Right ventricle myocardium inferior (tissue), 1 donor: ENCODE measurements at places on chromosomes 16 and 17. TPM values are rescaled to one million over a fixed set of nuclear protein-coding genes. Genes with fewer than 3 reads are reported as not detected.

GRCh38 chr16:49651996-49652395 is 203.9 kb downstream of the ZNF423 start:
- no peak for DNase-seq

Gene GAA
- 46.0 TPM for total RNA-seq

- peak; percentile 95 for DNase-seq
Measured at GRCh38 chr16:16021988-16022682, 72.7 kb downstream of the ABCC1 start.

Gene MYOCD
- 37.6 TPM for total RNA-seq

- DNase-seq, result no peak
Measured at GRCh38 chr17:48915459-48916282, 7.5 kb downstream of the UBE2Z start.

Gene HNF1B
- total RNA-seq, result not detected

Gene ARHGAP23
- 67.5 TPM for total RNA-seq

DNA sequence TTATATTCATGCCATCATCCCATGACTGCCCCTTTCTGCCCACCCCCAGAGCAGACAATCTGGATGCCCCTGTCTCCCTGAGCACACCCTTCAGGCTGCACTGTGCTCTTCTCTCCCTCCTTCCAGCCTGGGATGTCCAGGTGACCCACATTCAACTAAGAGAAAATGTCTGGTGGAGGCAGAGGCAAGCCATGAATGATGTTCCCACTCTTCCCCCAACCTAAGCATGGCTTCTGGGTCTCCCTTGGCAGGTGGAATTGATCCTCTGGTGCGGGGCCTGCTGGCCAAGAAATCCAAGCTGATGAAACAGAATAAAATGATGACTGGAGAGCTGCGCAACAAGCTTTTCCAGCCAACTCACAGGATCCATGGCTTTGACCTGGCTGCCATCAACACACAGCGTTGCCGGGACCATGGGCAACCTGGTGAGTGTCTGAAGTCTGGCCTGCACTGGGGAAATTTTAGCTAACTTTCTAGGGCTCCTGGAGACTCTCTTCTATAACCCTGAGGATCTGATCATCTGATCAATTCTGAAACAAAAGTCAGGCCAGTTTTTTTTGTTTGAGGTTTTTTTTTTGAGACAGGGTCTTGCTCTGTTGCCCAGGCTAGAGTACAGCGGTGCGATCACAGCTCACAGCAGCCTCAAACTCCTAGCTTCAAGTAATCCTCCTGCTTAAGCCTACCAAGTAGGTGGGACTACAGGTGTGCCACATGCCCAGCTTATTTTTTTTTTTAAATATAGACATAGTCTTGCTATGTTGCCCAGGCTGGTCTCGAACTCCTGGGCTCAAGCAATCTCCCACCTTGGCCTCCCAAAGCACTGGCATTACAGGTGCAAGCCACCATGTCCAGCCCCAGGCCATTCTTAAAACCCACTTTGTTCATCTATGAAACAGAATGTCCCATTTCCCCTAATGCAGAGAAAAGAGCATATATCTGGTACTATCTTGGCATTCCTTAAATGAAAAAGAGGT is 14.5 kb downstream of the MPO start:
- no peak for DNase-seq

DNA sequence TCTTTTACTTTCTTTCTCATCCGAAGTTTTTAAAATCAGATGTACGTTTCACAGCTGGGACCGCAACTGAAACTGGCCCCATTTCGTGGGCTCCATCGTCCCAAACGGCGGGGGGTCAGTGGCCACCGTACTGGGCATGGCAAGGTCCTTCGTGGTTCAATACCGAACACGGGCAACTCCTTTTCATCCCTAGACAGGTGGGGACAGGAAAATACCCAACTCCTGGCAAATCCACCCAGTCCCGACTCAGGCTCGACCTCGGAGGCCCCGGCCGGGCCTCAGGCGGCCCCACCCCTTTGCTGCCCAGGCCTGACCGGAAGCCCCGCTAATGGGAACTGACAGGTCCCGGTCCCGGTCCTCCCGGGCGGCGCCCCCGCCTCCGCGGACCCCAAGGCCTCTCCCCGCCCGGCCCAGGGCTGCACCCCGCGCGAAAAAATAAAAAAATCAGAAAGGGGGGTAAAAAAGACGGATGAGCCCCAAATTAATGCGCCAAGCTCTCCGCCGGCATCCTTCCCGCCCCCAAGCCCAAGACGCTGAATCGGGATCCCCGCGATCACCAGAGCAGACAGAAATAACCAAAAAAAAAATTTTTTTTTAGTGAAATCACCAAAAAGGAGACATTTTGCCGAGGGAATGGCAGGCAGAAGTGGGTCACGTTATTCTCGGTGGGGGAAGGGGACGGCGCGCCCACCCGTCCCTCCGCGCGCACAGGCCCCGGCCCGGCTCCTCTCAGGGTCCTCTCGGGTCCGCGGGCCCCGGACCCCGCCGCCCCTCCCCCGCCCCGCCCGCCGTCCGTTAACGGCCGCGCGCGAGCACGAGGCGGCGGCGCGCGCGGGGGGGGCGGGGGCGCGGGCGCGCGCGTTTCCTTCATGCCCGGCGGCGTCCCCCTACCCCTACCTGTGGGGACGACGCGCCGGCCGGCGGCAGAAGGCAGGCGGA is 562 bp downstream of the ZC3H7A start:
- peak; percentile 79 for DNase-seq

- no peak for DNase-seq
Measured at GRCh38 chr17:63289931-63290330, 156.2 kb downstream of the CYB561 start.
